Activated CD8-positive, alpha-beta memory T cell treated with anti-CD3 and anti-CD28 coated beads, Interleukin-2, amount 10 ng/mL, durations not matched to agents 7 days and 5 days (primary cell): ENCODE measurements at places on chromosomes 16 and 17. TPM values are rescaled to one million over a fixed set of nuclear protein-coding genes. Genes with fewer than 3 reads are reported as not detected.

DNA sequence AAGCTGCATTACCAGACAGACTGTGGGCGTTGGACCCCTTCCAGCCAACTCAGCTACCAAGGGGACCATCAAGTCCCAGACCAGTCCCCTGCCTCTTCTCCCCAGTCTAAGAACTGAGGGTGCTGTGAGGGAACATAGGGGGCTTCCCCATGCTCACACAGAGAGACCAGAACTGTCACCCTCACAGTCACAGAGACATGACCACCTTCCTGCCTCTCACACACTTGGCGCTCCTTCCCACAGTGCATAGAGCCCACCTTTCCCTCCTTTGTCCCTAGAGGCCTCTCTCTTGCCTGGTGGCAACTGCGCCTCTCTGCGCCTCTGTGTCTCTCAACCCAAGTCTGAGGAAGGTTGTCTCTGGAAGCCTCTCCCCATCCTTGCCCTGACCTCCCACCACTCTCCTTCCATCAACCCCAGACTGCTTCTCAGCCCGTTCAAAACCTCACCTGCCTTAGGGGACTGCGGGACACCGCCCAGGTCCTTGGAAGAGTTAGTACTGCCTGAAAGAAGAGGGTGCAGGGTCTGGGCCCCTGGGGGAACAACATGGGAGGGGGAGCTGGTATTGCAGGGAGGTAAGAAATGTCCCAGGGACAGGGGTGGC is 6.1 kb upstream of the LHX1 start:
- no peak for DNase-seq

DNA sequence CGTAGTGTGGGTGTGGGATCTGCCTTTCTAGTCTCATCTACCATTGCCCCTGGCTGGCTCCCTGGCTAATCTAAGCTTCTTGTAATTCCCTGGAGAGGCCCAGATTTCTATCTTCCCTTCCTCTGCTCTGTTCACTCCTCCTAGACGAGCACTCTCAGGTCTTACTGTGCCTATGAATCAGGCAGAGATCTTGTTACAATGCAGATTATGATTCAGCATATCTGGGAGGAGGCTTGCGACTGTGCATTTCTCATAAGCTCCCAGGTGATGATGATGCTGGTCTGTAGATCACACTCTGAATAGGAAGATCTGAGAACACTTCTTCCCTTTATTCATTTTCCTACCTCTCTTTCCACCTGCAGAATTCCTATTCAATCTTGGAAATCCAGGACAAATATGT is 200.1 kb downstream of the CBLN1 start:
- DNase-seq = no peak

Gene BAIAP2
- total RNA-seq = 4.8 TPM

Gene OR2C1
- total RNA-seq = not detected

Gene AATK
- total RNA-seq = 0.06 TPM

Gene TRIM37
- total RNA-seq = 29.3 TPM
